SW 1271 (cell line): ENCODE measurements at places on chromosomes 3 and 15.
A peak's percentile ranks its signal among the peaks of the same experiment; 100 is the strongest.

- DNase-seq: no peak
Observed at GRCh38 chr3:124419303-124419702, 310.9 kb upstream of the UMPS start.

- no peak for DNase-seq
Observed at GRCh38 chr3:166282931-166283330, 445.7 kb upstream of the BCHE start.

GRCh38 chr3:111737047-111737705 lies 121.9 kb upstream of the PHLDB2 start:
- no peak for DNase-seq

DNA sequence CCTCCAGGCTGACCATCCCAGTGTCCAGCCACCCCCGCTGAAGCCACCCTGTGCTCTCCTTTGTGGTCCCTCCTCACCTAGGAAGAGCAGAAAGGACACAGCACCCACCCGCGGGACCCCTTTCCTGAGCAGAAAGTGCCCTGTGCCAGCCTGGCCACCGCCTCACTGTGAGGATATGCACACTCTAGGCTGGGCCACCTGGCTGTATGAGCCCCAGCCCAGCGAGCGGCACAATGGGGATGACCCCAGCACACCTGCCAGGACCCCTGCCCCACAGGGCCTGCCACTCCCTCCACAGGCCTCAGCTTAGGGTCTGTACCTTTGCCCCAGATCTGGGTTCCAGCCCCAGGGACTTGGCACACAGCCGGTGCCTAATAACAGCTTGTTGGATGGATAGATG lies 47.9 kb upstream of the FURIN start:
- no peak for DNase-seq

DNA sequence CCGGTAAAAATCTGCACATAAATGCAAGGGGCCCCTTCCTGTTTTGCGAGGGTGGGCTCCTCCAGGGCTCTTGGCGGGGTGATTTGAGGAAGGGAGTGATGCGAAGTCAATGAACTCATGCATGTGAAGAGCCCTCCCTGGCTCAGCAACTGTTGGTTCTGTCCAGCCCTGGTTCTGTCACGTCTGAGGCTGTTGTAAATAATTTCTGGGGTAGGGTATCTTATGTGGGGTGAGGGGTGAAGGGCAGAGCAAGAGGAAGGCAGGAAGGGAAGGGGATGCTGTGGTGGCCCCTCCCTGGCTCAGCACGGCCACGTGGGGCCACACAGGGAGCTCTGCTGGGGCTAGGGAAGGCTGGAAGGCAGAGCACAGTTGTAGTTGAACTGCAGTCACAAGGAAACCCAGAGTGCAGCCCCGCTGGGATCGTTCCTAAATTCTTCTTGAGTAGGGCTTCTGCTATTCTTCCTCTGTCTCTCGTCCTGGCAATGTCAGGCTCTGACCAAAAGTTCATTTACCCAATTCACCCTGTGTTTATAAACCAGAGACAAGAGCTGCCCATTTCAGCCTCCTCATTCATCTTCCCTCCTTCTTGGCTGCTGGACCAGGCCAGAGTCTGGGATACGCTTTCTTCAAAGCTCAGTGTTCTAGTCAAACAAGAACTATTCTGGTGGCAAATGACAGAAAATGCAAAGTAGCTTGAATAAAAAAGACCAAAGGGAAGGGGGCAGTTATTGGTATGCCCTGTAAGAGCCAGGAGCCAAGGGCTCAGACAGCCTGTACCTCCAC lies 14.8 kb upstream of the TOPBP1 start:
- no peak for DNase-seq

- DNase-seq: no peak
Observed at GRCh38 chr15:96333131-96334016, 2.9 kb downstream of the NR2F2 start.

DNA sequence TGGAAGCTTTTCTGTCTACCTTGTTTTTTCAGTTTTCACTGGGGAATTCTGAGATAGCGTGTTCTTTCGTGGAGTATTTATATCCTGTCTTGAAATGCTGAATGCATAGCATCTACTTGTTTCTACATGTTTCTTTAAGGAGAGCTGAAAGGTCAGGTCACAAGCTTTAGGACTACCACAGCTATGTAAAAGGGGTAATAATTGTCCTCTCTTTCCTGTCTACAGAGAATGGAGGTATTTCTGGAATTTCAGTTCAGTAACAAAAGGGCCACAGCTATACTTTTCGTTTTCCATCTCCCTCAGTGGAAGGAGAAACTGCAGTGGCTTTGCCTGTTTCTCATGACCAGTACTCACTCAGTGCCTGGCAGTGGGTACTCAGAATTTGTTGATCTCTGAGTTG lies 4.7 kb downstream of the INAFM2 start:
- no peak for DNase-seq

GRCh38 chr15:98195796-98196195 lies 235.3 kb downstream of the ARRDC4 start:
- DNase-seq: no peak

DNA sequence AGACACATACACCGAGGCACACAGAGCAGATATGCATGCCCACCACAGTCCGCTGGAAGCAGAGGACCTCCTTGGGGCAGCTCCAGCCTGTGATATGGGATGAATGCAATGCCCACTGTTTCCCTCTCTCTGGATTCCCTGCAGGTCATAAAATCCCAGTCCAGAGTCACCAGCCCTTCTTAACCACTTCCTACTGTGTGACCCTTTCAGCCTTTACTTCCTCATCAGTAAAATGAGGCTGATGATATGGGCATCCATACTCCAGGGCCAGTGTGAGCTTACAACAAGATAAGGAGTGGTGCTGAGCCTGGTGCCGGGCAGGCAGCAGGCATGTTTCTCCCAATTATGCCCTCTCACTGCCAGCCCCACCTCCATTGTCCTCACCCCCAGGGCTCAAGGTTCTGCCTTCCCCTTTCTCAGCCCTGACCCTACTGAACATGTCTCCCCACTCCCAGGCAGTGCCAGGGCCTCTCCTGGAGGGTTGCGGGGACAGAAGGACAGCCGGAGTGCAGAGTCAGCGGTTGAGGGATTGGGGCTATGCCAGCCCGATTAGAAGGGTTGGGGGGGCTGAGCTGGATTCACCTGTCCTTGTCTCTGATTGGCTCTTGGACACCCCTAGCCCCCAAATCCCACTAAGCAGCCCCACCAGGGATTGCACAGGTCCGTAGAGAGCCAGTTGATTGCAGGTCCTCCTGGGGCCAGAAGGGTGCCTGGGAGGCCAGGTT lies at the start of gene GNAT1:
GNAT1 (plus strand) TSS at position 675 of the 725 bp plus-strand sequence. CDS start 116 bp downstream, outside the sequence.
- DNase-seq: no peak

- DNase-seq: no peak
Observed at GRCh38 chr3:152656972-152657355, 178.0 kb upstream of the P2RY1 start.

DNA sequence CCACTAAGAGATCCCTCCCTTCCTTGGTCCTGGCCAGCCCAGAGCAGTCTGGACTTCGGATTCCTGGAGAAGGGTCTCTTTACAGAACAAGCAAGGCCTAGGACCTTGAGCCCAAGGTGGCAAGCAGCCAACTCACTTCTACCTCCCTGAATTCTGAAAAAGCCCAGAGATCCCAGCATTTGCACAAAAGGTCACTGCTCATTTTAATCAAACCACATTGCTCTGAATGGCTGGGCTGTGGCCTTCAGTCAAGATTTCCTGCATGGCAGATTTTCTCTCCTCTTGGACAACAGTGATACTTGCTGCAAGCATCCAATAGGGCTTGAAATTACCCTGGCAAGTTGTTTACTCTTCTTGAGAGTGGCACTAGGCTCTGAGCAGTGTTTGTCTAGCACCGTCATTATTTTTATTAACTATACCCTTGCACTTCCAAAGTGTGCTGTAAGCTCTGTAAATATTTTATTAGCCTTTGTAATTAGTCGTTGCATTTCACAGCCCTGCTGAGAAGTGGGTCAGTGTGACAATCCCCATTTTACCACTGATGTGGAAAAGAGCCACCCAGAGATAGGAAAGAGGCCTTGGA lies 274.7 kb upstream of the CTNNB1 start:
- DNase-seq: no peak

- no peak for DNase-seq
Observed at GRCh38 chr3:124498891-124499290, 231.4 kb upstream of the UMPS start.

DNA sequence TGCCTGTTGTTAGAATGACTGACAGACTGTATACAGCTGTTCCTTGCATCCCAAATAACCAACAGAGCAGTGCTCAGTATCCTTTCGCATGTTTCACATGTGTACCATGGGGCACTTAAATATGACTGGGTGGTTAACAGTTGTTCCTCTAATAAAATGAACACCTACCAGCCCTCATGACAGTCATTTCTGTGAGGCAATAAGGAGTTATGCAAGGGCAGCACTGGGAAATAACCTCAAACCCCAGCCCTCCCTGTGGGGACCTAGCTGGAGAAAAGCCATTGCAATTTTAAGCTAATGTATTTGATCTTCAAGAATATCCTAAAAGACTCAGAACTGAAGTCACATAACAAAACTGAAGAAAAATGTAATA lies 7.3 kb downstream of the RFT1 start:
- DNase-seq: no peak

GRCh38 chr3:151299006-151299405 lies 17.6 kb downstream of the GPR87 start:
- no peak for DNase-seq

- DNase-seq: no peak
Observed at GRCh38 chr3:153852355-153852754, 268.8 kb upstream of the ARHGEF26 start.

DNA sequence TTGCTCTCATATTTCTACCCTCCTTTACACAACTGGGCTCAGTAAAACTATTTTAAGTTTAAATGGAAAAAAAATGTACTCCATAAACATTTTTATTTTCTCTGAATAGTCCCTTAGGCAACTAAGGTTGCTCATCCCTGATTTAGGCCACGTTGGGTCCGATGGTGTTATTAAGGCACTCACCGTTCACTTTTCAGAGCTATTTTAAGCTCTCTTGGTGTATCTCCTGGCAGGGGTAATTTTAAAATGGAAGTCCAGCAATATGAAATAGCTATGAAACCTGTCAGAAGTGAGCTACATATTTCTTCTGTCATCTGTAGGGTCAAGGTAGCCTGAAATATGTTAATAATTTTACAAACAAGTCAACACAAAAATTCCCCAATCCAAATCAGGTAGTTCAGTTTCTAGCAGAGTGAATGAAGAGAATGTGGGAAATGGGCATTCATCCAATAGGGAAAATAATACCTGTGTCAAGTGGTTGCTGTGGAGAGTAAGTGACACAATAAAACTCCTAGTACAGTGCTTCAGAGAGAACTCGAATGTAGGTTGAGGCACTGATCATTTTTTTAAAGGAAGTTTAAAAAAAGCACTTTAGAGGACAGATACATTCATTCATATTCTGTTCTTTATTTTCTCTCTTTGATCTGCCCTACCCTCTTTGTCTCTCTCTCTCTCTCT lies 209.3 kb upstream of the FEZF2 start:
- no peak for DNase-seq

DNA sequence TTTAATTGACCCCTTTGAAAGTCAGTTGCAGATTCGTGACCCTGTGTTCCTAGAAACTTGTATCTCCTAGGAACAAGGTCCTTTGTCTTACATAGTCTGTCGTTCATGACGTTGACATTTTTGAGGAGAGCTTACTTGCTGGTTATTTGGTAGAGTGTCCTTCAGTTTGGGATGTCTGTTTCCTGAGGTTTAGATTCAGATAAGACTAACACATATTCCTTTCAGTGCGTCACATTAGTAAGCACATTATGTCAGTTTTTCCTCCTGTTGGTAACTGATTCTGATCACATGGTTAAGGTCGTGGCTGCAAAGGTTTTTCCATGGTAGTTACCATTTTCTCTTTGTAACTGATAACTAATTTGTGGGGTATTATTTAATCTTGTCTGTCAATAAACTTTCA lies 80.8 kb downstream of the PCCB start:
- DNase-seq: no peak

GRCh38 chr3:63808633-63809032 lies 10.5 kb upstream of the C3orf49 start:
- DNase-seq: no peak

- DNase-seq: no peak
Observed at GRCh38 chr3:148711981-148712666, 14.4 kb downstream of the AGTR1 start.

- DNase-seq: no peak
Observed at GRCh38 chr3:136749091-136749490, 3.1 kb downstream of the STAG1 start.

- peak; percentile 0 for DNase-seq
Observed at GRCh38 chr15:33699691-33700447, 268.4 kb upstream of the CHRM5 start.

- DNase-seq: no peak
Observed at GRCh38 chr3:53384465-53385423, 37.4 kb upstream of the DCP1A start.

- DNase-seq: no peak
Observed at GRCh38 chr15:48564690-48565089, 80.8 kb downstream of the FBN1 start.

GRCh38 chr3:117195034-117195433 lies 485.5 kb downstream of the TUSC7 start:
- DNase-seq: no peak

DNA sequence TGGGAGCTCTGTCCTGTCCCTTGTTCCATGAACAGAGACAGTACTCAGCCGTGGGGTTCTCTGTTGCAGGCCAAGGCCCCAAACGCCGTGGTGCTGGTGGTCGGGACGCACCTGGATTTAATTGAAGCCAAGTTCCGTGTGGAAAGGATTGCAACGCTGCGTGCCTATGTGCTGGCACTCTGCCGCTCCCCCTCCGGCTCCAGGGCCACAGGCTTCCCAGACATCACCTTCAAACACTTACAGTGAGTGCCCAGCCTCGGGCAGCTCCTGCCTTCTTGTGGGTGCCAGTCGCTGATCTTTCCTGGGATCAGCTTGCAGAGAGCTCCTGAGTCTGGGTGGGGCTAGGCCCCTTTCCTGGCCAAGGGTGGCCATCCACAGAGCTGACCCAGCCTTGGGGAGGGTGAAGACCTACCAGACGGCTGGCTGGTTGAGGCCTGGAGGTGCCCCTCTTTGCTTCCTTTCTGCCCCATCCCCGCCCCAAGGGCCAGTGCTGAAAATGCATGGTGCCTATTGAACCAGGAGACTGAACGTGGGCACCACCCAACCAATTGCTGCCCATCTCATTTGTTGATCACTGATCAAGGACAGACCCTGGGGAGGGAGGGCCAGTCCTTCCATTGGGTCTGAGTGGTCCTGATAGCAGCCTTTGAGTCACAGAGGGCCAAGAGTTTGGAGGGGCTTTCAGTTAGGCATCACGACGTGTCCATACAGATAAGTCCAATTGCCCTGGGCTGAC lies 106.9 kb downstream of the LRRK1 start:
- no peak for DNase-seq

GRCh38 chr3:107545680-107546120 lies 22.9 kb downstream of the BBX start:
- DNase-seq: no peak

DNA sequence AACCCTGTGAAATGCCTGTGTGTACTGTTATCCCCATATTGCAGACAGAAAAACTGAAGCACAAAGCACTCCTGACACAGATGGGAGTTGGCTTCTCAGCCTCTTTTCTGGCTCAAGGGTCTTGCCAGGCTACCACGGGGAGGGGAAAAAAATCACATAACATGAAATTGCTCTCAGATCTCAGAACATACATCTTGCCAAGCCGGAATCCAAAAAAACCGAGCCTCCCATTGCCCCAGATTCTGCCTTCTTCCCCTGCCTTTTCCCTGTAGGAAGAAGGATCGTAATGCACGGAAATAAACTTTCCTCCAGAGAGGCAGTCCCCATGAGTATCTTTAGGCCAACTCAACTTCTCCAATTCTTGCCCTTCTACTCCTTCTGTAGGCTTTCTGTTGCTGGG lies 16.6 kb upstream of the MRPS22 start:
- no peak for DNase-seq

GRCh38 chr15:101497484-101498034 lies 8.1 kb upstream of the PCSK6 start:
- DNase-seq: no peak

GRCh38 chr15:76139368-76140073 lies 79.7 kb downstream of the TMEM266 start:
- DNase-seq: peak; percentile 62
